Vagina (tissue), 2 donors: ENCODE measurements at places on chromosomes 4 and X.
A peak's percentile ranks its signal among the peaks of the same experiment; 100 is the strongest.

GRCh38 chr4:52197306-52197705 is 146.2 kb downstream of the SPATA18 start:
- DNase-seq, result no peak

- no peak for DNase-seq
These were observed 33.2 kb downstream of the LRPAP1 start for GRCh38 chr4:3498901-3499510.

DNA sequence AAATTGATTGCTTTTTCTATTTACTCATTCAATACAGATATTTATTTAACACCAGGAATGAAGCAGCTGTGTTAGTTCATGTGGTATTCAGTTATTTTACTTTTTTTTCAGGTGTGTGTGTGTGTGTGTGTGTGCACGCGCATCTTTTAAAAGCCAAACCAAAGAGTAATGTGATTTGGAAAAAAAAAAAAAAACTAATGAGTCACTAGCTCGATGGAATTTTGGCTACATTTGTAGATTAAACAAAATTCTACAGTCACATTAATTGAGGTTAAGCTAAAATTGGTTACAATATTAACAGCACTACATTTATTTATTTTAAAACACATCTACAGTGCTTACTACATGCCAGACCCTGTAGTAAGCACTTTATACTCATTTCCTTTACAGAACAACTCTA is 66.8 kb downstream of the HHIP start:
- DNase-seq, result no peak

DNA sequence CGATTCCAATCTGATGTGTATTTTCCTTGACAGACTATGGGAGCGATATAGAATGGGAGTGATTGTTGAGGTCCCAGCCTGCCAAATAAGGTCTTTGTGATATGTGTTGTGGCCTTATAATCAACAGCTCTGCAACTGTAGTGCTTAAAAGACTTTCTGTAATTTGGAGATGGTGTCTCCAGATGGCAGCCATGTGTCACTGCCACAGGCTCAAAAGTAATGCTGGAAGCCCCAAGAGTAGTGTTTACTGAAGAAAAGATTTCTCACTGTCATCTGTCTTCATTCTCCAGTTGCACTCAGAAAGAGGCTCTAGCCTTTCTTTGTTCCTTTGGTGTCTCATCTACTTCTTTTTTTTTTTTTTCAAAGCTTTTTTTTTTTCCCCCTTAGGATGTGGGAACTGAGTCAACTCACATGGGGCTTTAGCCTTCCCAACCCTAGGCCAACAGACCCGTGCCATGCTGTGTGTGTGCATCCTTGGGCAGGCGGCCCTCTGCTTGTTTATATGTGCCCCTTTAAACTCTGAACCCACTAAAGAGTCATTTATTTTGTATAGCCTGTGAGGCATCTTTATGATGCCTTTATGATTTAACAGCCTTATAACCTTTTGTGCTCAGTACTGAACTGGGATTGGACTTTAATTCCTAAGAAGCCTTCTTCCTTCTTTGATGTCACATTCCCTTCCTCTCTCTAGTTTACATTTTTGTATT is 15.6 kb downstream of the SRPX2 start:
- DNase-seq, result peak; percentile 20

DNA sequence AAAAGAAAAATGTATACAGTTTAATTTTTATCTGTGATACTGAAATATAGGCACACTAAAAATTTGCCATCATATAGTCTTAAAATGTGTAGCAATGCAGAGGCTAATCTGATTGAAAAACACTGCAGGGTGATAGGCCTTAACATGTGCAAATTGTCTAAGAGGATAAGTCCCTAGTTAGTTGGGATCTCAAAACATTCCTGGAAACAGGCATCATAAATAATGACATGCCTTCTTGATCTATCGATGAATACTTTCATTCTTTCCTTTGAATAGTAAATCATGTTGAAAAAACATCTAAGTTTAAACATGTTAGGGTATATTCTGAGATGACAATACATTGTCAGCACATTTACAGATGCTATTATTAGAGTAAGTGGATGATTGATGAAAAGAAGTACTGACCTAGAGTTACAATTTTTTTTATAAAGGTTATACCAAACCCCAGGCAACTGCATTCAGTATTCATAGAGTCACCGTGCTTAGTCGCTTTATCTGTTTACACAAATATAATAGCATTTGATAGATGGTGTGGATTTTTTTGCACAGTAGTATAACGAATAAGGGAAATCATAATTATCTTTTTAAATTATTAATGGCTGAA is 668.2 kb upstream of the ADGRL3 start:
- DNase-seq, result no peak

- no peak for DNase-seq
These were observed at the start of gene DGKQ for GRCh38 chr4:973431-974397. TSS of gene DGKQ (minus strand) at chr4:973569. CDS start at chr4:973482, 87 bp downstream.

DNA sequence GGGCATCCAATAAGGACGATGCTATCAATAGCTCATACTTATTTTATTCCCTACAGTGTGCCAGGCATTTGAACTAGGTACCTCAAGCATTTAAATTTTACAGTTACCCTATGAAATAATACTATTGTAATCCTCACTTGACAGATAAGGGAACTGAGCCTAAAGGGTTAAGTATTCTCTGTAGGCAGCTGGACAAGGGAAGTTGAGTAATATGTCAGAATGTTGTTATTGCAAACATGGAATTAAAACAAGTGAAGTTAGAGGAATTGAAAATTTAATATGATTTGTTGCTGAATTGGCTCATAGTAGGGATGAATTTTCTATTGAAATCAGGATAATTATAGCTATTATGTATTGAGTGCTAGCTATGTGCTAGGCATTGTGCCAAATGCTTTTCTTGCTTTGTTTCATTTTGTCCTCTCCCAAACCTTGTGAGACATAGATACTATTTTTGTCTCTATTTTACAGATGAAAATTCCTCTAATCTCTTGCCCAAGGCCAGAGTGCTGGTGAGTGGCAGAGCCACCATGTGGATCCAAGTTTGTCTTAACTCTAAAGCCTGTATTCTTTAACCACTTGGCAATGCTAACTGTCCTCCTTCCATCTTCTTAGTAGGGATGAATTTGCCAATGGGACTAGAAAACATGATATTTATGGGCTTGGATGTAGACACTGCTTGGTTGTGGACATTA is 58.1 kb downstream of the TMEM164 start:
- no peak for DNase-seq

GRCh38 chr4:174713821-174714220 is 115.2 kb downstream of the GLRA3 start:
- DNase-seq, result no peak

GRCh38 chr4:8330821-8331574 is 61.4 kb downstream of the HTRA3 start:
- DNase-seq, result no peak

DNA sequence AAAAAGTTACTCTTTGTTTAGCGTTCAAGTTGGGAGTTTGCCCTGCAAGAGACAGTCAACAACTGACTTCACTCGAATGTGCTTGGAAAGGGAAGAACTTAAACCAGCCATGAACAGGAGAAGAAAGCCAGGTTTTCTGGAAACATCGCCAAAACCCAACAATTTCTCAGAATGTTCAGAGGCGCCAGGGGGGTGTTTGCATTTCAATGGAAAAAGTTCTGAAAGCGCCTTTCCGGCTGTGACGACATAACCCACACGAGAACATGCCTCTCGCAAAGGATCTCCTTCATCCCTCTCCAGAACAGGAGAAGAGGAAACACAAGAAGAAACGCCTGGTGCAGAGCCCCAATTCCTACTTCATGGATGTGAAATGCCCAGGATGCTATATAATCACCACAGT is 78.1 kb upstream of the ADGRA3 start:
- DNase-seq, result no peak

- DNase-seq, result no peak
These were observed 30.1 kb downstream of the ANKRD50 start for GRCh38 chr4:124682384-124682783.

GRCh38 chr4:177802661-177803060 is 360.4 kb upstream of the AGA start:
- no peak for DNase-seq

GRCh38 chr4:109506890-109507289 is 53.2 kb upstream of the MCUB start:
- no peak for DNase-seq

DNA sequence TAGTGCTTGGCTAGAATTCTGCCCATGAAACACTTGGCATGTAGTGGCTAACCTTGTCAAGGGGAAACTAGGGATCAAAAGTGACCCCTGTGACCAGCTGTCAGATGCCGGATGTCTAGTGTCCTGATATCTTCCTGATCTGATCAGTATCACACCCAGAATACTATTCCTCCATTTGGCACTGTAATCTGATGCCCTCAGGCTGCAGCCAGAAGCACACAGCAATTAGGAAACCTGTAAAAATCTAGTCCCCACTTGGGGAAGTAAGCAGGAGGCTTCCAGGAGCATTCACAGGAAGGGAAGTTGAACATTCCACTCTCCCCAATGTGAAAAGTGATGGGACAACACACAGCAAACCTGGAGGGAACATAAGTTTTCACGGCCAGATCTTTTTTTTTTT is 125.1 kb downstream of the HS6ST2 start:
- DNase-seq, result no peak

GRCh38 chr4:3530663-3531254 is 1.5 kb downstream of the LRPAP1 start:
- DNase-seq, result no peak

- peak; percentile 67 for DNase-seq
These were observed 5.5 kb upstream of the NKX1-1 start for GRCh38 chr4:1411436-1412375.

DNA sequence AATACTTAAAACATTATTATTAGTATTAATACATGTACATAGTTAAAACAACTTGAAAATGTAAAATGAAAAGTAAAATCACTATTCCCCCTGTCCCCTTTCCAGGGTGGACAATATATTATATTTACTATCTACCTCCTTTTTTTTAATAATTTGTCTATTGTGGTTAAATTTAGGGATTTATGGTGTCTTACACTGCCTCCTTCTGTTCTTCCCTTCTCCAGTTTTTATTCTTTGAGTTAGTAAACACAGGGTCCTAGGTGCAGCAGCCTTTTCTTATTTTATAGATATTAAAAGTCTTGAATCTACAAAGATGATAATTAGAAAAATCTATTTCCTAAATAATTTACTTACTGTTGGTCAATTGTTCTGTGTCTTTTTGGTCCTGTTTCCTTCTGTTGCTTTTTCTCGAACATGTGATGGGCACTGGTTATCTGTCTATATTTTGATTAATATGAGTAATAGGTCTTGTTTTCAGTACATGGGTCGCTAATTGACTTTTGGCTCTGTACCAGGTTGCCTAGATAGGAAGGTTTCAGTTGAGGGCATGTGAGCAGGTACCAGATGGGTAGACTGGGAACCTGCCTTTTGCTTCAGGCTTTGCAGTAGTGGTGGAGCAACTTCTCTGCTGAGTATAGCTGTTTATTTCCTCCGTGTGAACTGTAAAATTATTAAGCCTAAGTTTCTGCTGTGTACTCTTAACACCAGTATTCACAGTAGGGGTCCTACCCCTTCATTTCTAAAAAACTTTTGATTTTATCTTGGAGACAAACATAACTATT is 1.1 kb downstream of the NUDT9 start:
- DNase-seq, result no peak

GRCh38 chrX:131747173-131747572 is 203.3 kb downstream of the OR13H1 start:
- DNase-seq, result no peak

- DNase-seq, result no peak
These were observed 20.9 kb upstream of the AMELX start for GRCh38 chrX:11272290-11272689.

- no peak for DNase-seq
These were observed 32.3 kb upstream of the IRF2 start for GRCh38 chr4:184506527-184507121.

- no peak for DNase-seq
These were observed 24.5 kb upstream of the PJA1 start for GRCh38 chrX:69189576-69190371.

DNA sequence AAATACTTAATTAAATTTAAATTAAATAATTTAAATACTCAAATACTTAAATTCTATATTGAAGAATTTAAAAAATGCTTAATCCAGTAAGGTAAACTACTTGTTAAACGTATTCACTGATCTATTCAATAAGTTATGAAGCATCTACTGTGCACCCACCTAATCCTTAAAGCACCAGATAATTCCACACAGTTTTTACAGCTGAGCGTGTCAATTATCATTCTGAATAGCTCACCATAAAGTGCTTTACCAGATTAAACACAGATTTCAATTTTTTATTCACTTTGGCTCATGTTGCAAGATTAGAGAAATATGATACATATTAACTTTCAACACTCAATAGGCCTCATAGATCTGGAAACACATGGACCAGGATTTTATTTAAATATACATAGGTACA is 79.2 kb upstream of the DDIT4L start:
- no peak for DNase-seq

DNA sequence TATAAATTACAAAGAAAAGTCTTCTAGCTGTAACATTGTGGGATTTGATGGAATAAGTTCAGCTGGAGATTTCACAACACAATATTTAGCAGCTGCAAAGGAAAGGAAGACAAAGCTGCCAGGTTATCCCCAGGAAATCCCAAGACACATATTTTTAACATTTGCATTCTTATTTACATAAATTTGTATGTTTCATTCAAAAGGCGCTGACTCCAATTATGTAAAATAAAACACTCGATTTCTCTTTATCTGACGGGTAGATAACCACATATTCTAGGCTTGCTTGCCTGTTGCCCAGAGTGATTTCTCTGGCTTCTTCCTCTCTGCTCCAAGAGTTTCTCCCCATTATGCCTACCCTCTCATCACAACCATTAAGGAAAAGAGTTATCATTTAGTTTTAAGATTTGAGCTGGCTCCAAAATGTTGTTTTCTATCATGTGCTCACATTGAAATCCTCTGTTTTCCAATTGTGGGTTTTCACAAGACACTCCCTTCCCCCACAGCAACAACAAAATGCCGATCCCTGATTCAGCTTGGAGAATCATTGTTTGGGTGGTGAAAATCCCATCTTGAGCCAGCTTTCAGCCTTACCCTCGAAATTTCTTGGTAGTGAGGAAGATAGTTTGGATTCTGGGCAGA is 128.2 kb upstream of the RASGEF1B start:
- DNase-seq, result no peak

DNA sequence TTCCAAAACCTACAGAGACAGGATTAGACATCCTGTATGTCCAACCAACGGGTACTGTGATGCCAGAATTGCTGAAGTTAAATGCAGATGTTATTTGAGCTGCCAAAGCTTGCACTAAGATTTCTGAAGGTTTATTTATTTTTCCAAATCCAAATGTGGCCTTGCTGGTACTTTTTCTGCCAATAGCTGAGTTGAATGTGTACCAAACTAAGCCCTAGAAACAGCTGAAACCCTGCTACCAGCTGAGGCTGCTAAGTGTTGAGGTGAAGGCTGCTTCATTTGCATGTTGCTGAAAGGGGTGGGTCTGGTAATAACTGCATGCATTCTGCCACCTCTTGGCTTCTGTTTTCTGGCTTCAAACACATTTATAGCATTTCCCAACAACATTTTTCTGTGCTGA is 366.5 kb downstream of the FAT4 start:
- no peak for DNase-seq

GRCh38 chrX:111270339-111270738 is at the start of gene CAPN6:
TSS of gene CAPN6 (minus strand) at chrX:111270483. CDS start at chrX:111263936, 6,547 bp downstream.
- no peak for DNase-seq

DNA sequence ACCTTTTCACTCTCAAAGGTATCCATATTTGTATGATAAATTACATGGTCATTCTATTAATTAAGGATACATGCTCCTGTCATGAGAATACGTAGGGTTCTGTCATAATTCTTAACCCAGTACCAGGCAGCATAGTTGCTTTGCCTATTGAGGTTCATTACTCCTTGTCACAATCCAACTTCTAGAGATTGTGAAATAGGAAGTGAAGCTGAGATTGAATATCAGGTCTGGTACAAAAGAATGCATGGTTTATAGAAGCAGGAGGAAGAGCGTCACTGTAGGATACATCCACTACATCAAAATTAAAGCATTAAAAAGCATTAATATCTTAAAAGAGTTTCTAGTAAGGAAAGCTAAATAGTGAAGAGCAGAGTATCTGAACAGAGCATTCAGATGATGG is 647.0 kb downstream of the IQCM start:
- no peak for DNase-seq
